A172 (cell line): ENCODE measurements at places on chromosomes 7 and 10. TPM values are rescaled to one million over a fixed set of nuclear protein-coding genes. Genes with fewer than 3 reads are reported as not detected.
A peak's percentile ranks its signal among the peaks of the same experiment; 100 is the strongest.

DNA sequence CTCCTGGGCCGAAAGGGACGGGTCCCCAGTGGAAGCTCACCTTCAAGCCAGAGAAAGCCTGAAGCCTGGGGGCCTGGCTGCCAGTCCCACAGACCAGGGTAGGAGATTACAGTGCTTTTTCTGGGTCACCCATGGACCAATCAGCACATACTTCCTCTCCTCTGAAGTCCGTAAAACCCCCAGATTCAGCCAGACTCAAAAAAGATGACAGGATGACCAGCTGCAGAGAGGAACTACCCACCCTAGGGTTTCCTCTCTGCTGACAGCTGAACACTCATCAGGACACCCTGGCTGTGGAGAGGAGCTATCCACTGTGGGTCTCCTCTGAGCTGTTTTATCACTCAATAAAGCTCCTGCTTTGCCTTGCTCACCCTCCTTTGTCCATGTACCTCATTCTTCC lies 78.0 kb downstream of the SAMD9 start:
- no peak for DNase-seq

- DNase-seq = no peak
These were observed 55.7 kb upstream of the PRSS58 start for GRCh38 chr7:142313528-142313927.

DNA sequence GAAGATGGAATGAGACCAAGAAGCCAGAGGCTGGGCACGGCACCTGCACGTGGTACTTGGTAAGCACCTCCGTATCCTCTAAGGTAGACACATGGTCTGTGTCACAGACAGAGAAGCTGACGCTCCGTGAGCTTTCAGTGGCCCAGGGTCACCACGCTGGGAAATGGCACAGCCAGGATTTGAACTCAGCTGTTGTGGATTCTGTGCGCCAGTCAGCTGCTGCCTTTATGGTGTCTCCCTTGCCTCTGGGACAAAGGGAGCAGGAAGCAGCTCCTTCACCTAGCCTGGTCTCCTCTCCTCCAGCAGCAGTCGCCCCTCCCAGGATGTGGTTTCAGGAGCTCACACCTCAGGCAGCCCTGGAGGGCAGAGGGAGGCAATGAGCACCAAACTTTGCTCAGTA lies 110.8 kb downstream of the ARHGAP22 start:
- peak; percentile 43 for DNase-seq

DNA sequence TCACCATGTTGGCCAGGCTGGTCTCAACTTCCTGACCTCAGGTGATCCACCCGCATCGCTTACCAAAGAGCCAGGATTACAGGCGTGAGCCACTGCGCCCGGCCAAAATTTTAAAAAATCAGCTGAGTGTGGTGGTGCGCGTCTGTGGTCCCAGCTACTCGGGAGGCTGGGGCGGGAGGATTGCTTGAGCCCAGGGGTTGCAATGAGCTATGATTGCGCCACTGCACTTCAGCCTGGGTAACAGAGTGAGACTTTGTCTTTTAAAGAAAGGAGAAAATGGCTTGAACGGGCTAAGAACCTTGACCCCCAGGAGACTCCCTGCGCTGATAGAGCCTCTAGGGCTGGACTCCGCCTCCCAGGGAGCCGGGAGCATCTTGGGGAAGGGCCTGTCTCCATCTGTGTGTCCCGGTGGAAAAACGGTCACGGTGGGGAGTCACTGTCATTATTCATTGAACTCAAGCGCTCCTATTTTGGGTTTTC lies 760 bp upstream of the KCTD7 start:
- no peak for DNase-seq

DNA sequence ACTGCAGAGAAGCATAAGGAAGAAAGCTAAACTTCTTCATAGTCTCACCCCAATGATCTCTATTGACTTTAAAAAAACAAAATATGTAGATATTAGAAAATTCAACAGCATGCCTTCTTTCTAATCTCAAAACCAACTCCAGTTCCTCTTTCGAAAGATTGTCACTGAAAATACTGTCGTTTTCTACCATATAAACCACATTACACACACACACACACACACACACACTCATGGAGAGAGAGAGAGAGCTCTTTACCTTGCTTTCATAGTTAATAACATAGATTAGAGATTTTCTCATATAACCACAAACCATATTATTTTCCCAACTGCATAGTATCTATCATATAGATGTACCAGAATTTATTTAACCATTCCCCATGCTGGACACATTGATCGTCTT lies 296.2 kb upstream of the MGMT start:
- no peak for DNase-seq

Gene PNLIPRP2
- total RNA-seq = not detected in 2 replicates

Gene NXPH1
- not detected in 2 replicates for total RNA-seq
